Peyer's patch (tissue), 4 donors: ENCODE measurements at places on chromosomes 4 and X. TPM values are rescaled to one million over a fixed set of nuclear protein-coding genes. Genes with fewer than 3 reads are reported as not detected.

The LGI2 gene
- 0.40 TPM for total RNA-seq

The CTAG1A gene
- total RNA-seq = not detected

The ANKRD50 gene
- total RNA-seq = 14.9 TPM

The TREX2 gene
- total RNA-seq = 3.1 TPM

The PCDH11X gene
- not detected for total RNA-seq

The PPP2R2C gene
- total RNA-seq = not detected
